Glomerular endothelial cell (primary cell): ENCODE measurements at places on chromosomes 2 and 18.

DNA sequence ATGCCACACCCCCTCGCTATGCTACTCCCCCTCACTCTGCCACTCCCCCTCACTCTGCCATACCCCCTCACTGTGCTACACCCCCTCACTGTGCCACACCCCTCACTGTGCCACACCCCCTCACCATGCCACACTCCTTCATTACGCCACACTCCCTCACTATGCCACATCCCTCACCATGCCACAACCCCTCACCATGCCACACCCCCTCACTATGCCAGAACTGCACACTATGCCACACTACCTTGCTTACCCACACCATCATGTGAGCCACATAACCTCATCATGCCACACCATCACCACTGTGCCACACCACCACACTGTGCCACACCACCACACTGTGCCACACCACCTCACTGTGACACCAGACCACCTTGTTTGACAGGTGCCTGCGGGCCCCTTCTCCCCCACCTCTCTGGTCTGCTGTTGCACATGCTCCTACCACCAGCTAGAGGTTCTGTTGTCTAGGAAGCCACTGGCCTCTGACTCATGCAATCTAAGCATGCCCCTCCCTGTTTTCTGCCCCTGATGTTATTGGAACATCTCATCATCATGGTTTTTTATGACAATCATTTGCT lies 22.0 kb downstream of the MARCHF4 start:
- no peak for DNase-seq

DNA sequence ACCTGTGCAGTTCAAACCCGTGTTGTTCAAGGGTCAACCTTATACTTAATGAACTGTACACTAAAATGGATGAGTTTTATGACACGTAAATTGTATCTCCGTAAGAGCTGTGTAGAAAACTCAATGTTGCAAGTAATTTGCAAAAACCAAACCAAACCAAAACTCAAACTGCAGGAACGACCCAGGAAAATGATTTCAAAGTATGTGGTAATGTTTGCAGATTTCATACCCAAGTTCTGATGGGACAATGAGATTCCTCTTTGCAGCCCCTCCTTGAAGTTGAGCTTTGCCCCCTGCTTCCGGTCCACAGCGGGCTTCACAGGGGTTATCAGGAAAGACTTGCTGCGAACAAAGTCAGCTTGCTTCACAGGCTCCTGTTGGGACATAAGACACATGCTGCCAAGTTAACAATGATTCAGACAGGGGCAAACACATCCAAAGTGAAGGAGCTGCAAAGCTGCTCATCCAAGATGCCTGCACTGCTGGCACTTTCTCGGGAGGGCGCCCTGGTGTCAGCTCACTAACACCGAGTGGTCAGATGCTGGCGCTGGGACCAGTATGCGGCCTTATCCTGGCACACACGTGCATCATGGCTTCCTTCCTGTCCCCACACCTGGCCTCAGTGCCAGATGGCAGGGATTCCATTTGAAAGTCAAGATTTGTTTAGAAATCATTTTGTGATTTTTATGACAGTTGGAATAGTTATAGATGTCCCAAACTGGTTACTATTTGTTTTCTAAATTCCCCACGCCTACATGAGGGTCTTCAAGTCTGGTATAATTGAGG lies 65.2 kb upstream of the MGAT4A start:
- no peak for DNase-seq

- no peak for DNase-seq
These were observed 106.5 kb downstream of the EVA1A start for GRCh38 chr2:75454241-75454620.

- no peak for DNase-seq
These were observed 49.4 kb upstream of the LRRTM4 start for GRCh38 chr2:77571545-77571944.

GRCh38 chr18:46546111-46546640 lies 110.8 kb downstream of the LOXHD1 start:
- DNase-seq = no peak

- no peak for DNase-seq
These were observed 260.1 kb downstream of the PRKCE start for GRCh38 chr2:45911538-45911937.

DNA sequence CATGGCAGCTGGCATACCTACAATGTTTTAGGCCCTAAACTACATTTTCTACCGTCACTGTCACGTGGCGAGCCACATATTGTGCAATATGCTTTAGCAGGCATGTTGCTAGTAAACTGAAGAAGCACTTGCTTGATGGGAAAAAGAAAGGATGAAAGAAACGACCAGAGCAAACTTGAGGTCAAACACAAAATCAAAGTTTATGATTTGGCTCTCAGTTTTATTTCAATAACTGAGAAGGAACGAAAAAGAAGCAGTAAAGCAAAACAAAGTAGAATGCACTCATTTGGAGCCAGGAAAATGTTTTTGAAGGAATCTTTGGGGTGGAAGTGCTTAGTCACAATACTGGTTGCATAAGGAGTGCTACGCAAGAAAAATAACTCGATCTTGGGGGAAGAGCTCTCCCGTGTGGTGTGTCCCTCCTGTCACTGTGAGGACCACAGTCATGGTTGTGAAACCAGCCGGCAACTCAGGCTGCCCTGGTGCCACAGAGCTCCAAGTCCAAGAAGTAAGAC lies 349.8 kb downstream of the RBM43 start:
- DNase-seq = no peak

DNA sequence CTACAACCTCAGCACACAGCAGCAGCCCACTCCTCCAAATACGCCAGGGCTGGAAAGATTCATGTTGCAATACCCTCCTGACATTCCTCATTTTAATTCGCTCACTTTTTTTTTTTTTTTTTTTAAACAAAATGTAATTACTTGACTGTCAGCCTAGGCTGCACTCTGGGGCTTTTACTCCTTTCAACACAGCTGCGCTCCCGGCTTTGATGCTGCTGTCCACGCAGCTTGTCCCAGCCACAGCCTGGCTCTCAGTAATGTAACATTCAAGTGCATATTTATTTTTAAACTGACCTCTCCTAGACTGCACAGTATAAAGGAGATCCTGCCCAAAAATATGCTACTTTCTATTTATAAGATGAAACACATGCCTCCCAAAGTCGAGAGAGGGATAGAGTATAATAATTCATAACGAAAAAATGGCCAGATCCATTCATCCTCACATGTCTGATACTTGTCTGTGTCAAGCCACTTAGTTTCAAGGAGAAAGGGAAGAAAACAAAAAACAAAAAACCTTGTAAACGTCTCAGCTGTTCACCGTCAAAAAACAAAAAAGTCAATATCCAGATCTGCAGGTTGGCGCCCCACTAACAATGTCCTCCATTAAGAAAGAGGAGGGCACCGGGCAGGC lies 949 bp downstream of the CDC42EP3 start:
- DNase-seq = no peak

GRCh38 chr18:31454066-31454708 lies 6.6 kb downstream of the DSG3 start:
- no peak for DNase-seq

DNA sequence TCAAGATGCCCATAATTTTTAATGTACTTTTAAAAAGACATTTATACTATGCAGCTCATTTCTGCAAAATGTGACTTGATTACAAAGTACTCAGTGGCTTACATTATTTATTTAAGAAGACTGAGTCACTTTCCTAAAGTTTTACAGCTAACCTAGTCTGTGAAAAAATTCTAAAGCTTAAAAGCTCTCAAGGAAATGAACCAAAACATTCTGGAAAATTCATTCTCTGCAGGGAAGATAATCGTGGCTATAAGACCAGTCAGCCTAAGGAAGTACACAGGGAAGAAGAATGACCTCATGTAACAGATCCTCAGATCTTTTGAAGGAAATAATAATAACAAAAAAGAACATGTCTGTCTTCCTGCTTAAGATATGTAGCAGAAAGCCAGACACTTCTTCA lies 232.1 kb upstream of the STK17B start:
- DNase-seq = no peak

DNA sequence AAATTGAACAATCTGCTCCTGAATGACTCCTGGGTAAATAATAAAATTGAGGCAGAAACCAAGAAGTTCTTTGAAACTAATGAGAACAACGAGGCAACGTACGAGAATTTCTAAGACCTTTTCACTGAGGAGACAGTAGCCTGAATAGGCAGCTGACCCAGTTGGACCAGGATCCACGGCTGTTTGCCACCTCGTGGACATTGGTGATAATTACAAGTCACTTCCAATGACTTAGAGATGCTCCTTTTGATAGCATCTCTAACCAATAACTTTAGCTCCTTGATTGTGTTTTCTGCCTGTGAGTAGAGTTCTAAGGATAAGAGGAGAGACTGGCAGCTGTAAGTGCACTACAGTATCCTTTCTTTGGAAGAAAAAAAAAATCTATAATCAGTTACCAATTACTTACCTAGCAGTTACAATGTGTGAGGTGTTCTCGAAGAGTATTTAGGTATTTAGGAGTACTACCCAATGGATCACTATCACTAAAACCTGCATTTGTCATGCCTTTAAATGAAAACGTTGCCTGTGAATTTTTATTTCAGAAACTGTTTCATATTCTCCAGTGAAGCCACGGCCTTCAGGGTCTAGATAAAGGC lies 31.3 kb upstream of the CNTNAP5 start:
- DNase-seq = peak; percentile 4

DNA sequence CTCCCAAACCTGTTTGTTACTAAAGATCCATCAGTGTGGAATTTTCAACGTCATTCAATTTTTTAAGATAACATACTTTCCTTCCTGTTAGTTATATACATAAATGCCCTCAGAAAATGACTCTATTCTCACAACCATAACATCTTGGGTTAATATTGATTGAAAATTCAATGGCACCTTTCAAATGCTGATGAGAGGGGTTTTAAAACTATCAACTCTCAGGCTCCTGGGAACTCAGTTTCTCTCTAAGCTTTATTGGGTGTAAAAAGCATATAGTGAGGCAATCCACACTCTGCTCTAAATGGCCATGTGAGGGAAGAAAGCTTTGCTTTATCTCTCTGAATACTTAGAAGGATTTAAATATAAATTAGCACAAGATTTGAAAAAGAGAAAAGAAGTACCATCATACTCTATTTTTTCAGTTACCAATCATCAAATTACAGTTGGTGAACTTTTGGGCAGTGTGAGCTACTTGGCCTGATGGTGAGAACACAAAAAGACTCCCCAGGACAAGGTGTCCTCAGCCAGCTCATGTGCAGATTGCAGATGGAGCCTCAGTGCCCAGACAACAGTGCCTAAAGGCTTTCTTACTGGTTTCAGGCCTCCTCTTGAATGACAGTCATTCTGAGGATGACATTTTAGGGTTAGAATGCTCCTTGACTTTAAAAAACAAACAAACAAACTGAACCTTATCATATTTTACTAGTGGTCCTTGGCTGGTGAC lies 24.6 kb upstream of the CERS6 start:
- DNase-seq = no peak

DNA sequence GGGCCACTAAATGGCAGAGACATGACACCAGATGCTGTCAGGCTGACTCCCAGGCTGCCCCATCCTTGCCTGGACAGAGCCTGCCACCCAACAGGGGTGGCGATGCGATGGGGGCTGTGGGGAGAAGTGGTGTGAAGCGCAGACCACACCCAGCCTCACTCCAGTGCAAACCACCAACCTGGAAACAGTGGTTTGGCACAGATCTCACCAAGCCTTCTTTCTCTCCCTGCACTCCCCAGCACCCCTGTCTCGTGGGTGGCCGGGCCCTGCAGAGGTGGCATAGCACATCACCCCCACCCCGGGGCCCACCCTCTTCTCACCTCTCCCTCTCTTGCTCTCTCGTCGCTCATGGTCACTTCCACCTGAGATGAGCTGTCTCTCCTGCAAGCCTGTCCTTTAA lies 32.6 kb downstream of the CIB4 start:
- no peak for DNase-seq

DNA sequence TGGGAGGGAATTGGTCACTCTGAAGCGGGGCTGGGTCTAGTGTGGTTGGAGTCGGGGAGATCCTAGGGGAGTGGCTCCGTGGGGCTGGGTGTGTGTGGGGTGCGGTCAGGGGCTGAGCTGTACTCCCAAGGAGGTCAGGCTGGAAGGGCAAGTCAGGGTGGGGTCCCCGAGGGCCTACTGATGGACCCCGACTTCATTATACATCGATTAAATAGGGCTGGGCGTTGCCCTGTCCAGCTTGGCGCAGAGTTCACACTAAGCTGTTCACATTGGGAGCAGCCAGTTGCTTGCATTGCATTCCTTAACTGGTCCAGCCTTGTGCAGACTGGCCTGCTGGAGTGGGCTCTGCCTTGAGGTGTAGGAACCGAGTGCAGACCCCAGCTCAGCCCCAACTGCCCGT lies 131.2 kb downstream of the ASB1 start:
- DNase-seq = no peak

GRCh38 chr2:162636206-162636728 lies 202.3 kb downstream of the KCNH7 start:
- no peak for DNase-seq

- no peak for DNase-seq
These were observed 57.3 kb downstream of the CCDC195 start for GRCh38 chr2:224658780-224659405.

DNA sequence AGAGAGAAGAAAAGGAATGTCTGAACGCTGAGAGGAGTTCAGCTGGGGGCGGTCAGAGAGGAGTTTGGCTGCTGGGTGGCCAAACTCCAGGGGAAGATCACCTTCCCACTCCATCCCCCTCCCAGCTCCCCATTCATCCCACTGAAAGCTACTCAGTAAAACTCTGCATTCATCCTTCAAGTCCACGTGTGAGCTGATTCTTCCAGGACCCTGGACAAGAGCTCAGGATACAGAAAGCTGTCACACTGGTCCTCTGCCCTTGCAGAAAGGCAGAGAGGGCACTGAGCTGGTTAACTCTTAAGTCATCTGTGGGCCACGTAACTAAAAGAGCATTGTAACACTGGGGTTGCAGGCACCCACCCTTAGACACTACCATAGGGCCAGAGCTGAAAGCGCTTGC lies 132.1 kb upstream of the ARL4C start:
- DNase-seq = no peak

DNA sequence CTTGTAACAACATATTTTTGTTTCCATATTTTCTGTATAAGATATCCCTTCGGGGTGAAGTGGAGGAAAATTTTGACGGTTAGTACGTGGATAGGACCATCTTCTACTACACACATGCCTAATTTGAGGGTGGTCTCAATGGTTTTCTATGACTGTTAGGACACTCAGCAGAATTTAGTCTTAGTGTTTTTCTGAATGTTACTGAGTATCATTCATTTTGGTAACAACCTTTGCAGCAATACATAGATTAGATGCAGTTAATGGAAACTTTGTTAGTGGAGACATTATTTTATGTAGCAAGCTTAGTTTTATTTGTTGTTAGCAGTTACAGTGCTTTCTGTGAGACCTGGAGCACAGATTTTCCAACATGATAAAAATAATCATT lies 1.6 kb downstream of the ITGAV start:
- DNase-seq = no peak

- DNase-seq = no peak
These were observed 32.9 kb downstream of the EPAS1 start for GRCh38 chr2:46329803-46330775.

- DNase-seq = no peak
These were observed 30.2 kb downstream of the PSD4 start for GRCh38 chr2:113203901-113204519.
